ENCODE measurements at places on chromosomes 16 and 17.

DNA sequence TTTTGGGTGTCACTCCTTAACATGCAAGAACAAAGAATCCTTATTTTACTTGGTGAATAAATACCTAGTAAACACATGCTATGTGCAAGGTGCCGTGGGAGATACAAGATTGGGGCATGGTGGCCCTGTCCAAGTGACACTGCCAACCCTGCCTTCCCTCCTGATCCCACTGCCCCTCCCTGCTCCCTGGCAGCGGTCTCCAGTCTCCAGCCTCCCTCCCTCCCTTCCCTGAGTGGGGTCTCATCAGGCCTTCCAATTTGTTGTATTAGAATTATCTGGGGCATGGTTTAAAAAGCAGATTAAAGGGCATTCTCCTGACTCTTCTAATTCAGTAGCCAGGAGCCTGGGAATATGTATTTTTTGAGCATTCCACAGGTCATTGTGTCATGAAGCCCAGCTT is 12.5 kb upstream of the TMED6 start:
- no peak for DNase-seq

DNA sequence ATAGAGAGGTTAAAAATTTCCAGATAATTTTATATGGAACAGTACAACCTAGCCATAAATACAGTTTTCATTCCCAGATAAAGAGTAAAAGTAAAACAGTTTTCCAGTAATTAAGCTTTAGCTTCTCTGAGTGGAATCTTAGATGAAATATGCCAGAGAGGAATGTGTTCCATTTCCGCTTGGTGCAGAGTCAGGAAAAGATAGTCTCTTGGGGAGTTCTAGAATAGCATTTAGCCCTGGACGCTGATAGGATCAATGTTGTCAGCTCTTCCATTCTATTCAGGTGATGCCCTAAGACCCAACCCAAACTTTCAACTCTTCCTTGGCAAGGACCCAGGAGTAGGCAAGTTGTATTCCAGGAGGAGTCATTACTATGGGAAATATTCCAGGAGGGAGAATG is 30.9 kb upstream of the ABCA3 start:
- DNase-seq, result no peak

DNA sequence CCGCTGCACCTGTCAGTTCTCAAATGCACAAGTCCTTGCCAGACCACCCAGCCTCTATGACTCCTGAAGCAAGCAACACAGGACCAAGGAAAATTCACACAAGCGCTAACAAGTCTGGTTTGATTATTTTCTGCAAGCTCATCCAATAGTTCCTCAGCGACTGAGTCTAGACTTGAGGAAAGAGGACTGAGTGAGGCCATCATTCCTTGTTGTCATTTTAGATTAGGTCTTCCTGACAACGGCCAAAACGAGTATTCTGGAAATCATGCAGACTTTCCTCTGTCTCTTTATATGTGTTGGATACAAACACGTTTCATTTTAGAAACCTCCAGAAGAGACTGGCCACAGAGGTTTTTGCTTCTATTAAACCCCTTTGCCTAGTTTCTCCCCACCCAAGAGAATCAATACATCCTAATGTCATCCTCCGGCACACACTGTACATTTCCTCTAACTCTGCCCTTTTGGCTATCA is 561 bp downstream of the CCDC47 start:
- no peak for DNase-seq

DNA sequence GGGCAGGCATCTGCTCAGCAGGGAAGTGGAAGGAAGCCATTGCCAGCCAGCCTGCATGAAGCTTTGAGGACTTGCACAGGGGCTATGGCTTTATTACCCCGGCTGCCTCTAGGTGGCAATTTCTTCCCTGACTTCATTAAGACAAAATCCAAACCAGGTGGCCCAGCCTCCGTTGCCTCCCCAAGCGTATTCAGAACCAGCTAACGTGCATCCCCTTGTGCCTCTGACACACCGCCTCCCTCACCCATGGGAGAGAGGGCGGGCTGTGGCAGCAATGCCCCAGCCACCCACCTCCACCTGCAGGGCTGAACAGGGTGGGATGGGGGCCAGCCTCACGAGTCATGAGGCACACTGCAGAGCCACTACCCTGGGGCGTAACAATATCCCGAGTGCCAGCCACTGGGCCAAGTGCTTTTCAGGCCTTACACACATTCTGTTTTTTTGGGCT is 6.8 kb downstream of the KIFC3 start:
- DNase-seq, result peak; percentile 8

DNA sequence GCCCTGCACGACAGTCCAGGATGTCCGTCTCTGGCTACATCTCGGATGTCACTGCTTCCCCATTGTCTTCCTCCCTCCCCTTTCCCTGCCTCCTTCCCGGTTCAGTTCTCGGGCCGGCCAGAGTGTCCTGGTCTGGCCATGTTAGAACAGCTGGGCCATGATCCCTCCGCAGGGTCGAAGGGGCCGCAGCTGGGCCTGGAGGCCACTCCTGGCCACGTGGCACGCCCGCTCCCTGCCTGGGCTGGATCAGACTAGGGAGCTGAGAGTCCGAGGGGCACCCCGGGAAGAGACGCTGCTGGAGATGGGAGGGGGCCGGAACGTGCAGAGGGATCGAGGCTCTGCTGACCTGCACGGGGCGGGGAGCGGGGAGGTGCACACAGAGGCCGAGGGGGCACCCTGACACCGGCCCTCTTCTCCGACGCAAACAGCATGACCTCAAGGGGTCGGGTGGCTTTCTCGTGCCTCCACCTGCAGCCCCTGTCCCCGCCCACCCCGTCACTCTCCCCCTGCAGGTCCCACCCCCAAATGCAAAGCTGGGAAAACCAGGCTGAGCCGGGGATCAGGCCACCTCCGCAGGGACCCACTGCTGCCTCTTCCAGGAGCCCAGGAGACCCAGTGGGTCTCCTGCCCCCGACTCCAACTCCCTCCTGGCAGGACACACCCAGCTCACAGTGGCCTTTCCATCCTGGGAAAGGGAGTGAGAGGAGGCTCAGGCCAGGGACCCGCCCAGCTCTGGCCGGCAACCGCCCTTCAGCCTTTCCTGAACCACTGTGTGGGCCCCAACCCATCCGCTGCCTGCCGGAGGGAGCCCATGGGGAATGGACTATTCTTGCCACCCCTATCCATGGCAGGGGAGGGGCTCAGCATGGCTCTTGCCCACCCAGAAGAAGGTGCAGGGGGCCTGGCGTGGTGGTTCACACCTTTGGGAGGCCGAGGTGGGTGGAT is 38.5 kb downstream of the CTU2 start:
- DNase-seq, result no peak

GRCh38 chr17:17044846-17045561 is 2.7 kb downstream of the MPRIP start:
- DNase-seq, result peak; percentile 34

DNA sequence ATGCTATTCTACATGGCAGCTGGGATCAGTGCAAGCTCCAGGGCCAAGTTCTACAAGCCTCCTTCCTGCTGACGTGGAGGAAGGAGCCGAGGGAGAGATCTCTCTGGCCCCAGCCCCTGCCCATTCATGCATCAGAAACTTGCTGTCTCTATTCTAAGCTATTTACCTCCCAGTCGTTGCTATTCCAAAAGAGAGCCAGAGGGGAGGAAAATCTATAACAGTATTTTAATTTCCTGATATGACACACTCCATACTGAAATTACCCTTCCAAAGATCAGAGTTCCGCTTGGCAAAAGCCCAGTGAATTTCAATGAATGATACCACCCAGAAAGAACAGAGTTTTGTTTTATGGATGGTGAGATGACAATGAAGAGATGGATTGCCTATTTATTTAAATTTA is 133.4 kb downstream of the GRIN2A start:
- no peak for DNase-seq

- DNase-seq, result no peak
Measured at GRCh38 chr17:21131137-21131536, 4.4 kb downstream of the DHRS7B start.

DNA sequence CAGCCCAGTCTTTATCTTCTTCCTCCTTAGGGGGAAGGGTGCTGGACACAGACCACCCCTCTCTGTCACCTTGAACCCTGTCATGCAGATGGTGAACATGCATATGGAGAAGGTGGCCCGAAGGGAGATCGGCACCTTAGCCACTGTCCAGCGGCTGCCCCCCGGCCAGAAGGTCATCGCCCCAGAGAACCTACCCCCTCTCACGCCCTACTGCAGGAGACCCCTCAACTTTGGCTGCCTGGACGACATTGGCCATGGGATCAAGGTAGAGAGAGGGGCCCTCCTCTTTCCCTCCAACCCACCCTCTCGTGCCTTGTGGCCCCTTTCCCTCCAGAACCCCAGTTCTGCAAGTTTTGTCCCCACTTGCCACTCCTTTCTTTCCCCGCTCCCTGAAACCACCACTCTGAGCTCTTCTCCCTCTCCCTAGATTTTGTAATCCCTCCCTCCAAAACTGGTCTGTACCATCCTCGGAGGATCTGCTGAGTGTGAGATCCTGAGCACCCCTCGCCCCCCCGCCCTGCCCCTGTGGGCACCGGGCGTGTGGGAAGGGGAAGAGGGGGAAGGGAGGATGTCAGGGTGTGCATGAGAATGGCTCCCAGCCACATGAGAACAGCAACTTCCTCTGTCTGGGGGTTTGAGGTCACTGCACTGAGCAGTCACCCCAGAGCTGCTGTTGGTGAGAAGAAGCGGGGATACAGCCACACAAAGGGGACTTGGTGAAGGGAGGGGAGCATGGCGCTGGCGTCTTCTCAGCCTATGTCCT is 7.3 kb downstream of the ABI3 start:
- DNase-seq, result no peak

- no peak for DNase-seq
Measured at GRCh38 chr16:54873071-54873470, 57.6 kb upstream of the IRX5 start.

DNA sequence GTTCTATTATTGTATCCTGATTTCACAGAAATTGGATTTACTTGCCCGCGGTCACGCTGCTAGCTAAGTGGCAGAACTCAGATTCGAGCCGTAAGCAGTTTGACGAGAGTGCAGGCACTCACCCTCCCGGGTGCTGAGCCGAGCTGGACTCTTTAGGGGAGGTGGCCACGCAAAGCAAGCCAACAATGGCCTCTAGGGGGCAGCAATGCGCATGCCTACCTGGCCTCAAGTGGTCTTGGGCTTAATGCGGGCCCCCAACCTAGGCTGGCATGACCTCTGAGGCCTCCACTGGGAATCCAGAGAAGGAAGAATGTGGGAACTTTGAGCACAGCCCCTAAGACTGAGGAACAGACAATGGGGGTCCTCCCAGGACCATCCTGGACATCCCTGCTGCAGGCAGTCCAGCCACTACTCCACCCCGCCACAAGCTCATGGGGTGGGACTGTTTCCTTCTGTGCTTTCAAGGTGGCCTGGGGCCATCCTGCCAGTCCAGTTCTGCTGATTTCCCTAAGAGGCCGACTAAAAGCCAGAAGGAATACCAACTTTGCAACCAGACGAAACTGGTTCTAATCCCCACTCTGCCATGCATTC is 276.5 kb downstream of the XYLT1 start:
- no peak for DNase-seq

GRCh38 chr16:82769845-82770244 is 143.1 kb downstream of the CDH13 start:
- no peak for DNase-seq

DNA sequence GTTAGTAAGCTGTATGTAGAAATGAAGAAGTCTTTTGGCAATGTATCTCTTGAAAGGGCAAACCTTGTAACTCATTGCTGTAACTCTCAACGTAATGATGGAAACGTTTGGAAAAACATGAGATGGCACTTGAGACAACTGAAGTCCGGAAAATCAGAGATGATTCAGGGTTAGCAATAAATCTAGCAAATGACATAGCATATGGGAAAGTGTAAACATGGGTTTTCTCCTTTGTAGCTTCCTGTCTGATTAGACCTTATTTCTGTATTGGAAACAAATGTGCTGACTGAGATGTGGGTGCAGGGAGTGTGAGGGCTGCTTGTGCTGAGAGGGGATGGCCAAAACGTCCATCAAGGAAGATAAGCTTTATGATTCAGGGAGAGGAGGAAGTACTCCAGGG is 110.7 kb upstream of the FAM20A start:
- DNase-seq, result no peak

GRCh38 chr16:77759821-77760220 is 28.5 kb upstream of the VAT1L start:
- no peak for DNase-seq

DNA sequence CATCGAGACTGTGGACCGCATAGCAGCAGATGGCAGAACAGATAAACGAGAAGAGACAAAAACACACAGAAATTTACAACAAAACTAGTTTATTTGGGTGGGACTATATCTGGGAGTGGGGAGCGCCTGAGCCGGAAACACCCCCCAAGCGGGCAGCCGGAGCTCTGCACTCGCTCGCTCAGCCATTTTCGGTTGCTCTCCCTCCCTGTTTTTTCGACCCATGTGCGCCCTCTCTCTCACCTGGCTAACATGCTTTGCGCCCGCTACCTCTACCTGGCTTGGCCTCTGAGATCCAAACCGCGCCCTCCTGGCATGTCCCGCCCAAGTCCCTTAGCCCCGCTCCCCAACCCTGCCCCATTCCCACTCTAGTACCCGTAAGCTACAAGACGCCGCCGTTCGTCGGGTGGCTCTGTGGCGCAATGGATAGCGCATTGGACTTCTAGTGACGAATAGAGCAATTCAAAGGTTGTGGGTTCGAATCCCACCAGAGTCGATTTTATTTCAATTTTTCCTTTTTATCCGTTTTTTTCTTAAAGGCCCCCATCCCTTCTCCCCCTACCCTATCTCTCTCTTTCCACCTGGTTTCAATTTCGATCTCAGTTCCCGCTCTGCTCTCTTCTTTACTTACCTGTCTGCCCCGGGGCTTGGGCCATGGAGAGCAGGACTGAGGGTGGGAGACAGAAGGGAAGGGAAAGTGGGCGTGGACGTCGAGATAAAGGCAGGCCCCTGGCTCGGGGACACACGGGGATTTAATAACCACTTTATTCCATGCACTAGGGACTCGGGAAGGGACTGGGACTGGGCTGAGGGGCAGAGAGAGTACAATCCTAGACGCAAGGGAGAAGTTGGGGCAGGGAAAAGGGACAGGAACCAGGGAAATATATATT is 2.4 kb upstream of the ALOXE3 start:
- peak; percentile 60 for DNase-seq

GRCh38 chr17:64148699-64149098 is 18.8 kb upstream of the ERN1 start:
- no peak for DNase-seq

DNA sequence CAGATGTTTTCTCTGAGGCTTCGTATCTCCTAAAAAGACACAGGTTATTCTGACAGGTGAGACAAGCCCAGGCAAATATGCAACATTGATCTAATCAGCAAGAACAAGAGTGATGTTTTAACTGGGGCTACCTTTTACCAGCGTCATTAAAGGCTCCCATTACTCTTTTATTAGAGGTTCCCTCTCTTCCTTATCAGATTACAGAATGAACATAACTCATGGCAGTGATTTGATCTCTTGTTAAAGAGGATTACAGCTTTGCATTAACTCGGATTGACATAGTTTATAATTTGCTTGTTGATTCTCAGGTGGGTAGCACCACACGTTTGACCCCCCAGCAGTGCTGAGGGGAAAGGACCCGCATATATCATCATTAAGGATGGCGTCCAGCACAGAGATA is 90.5 kb downstream of the AATF start:
- DNase-seq, result no peak

DNA sequence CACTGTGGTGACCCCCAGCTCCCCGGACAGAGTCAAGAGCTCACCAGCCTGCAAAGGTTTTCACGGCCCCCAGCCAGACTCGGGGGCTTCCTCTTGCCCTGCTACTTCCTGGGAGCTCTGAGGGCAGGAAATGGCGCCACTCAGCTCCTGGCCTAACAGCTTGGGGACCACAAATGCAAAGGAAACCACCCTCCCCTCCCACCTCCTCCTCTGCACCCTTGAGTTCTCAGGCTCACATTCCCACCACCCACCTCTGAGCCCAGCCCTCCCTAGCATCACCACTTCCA is 375 bp upstream of the SPN start:
- DNase-seq, result no peak

- DNase-seq, result no peak
Measured at GRCh38 chr17:4711661-4712181, 1.3 kb downstream of the ARRB2 start.

GRCh38 chr17:69048634-69049033 is 12.1 kb downstream of the ABCA9 start:
- no peak for DNase-seq

Data from DMS79 (cell line).